Effector CD4-positive, alpha-beta T cell (primary cell): ENCODE measurements at places on chromosomes 2 and 18.

GRCh38 chr2:205708231-205708631 is 25.9 kb downstream of the NRP2 start:
- DNase-seq = no peak

DNA sequence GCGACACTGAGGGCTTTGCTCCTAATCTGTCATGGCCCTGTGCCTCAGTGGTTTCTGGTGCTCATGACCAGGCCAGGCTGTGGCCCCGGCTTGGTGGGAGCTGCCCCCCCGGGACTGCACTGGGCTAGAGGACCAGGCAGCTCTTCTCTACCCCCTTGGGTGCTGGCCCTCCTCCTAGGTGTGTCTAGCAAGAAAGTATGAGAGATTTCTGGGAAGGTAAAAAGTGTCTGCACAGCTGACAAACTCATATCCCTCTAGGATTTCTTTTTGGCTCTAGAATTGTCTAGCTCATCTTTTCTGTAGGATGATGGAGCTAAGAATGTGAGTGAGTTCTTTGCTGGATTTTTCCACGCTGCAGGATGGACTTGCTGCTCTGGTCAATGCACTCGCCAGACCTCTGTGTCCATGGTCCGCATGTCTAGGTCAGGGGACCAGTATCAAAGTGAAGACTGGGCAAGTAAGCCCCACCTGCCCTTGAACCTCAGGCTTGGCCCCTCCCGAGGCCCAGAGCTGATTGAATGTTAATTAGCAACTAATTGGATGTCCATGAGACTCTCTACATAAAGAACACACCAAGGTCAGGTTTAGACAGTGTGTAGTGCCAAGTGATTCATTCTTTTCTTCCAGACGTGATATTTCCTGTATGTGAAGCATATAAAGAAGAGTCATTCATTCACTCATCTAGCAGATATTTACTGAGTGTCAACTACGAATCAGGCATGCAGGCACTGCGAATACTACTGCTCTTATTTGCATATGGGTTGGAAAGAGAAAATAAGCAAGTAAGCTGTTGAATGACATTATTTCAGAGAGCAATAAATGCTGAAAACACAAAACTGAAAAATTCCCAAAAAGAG is 15.6 kb upstream of the PSD4 start:
- no peak for DNase-seq

DNA sequence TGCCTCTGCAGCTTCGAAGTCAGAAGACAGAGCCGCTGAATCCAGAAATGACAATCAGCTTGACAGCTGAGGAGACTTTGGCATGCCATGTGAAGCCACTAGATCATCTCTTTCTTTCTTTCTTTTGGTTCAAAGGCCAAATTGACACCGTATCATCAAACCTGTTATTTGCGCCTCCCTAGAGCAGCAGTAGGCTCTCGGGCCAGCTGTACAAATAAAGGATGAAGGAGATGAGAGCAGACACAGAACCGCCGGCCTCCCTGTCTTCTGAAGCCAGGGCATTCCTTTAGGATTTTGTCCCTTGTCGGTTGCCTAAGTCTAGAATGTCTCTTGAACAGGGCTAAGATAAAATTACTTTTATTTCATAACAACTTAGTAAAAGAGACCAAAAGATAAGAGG is 36.8 kb downstream of the COL4A4 start:
- no peak for DNase-seq

DNA sequence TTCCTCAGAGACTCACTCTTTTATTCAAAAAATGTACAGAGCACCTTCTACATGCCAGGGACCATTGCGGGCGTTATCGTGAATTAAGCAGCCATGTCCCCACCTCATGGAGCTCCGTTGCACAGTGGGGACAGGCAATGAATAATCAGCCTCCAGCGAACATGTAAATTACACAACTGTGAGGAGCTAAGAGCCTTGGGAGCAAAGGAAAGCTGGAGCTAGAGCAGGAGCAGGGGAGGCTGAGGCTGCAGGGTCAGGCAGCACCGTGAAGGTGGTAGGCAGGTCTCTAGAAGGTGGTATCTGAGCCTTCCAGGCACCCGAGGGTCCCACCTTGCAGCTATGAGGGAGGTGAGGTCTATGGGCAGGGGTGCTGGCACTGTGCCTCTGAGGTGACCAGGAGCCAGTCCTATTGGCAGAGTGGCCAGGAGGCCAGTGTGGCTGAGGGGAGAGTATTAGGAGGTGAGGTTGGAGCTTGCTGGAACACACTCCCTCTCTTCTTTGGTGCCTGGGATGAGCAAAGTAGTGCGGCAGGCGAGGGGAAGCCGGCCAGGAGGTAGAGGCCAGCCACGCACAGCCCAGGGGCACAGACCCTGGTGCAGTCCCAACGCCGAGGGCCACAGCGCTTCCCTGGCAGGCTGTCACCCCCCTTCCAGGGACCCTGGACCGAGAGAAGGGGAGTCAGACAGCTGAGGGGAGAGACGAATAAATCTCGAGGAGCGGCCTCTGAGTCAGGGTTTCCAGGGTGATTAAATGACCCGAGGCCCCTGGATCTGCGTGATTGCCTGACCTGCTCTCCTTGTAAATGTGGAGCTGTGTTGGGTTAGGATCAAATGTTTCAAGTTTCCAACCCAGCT is 167.3 kb downstream of the SEPTIN10 start:
- no peak for DNase-seq

DNA sequence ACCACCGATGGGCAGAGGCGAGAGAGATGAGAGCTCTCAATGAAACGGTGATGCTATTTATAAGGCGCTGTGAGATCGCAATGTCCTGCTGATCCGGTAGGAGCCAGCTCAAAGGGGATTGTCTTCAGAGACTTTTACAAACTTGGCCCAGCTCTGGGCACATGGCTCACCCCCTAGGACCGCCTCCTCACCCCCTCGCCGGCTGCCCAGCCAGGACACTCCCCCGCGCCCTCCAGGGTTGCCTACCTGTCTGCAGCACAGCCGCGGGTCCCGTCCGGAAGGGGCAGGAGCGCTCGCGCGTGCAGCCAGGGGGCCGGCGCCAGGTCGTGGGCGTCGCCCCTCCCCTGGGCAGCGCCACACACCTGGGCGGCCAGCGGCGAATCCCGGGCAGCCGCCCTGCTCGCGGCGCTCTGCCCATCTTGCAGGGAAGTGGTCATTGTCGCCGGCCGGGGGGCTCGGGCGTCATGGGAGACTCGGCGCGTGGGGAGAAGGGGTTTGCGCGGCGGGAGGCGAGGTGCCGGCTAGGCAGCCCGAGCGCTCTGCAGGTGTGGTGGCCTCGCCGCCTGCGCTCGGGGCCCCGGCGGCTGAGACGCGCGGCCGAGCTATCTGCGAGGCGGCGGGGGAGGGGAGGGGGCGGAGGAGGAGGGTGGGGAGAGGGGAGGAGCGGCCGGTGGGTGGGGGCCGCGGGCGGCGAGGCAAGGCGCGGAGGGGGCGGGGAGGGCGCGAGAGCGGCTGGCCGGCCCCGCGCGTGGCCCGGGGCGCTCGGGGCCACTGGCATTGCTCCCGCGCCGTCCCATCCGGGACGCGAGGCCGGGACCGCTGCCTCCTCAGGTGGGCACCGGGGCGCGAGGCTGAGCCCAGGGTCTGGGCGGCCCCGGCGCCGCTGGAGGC is at the start of gene GRB14:
GRB14 (minus strand) TSS at position 610 of the 891 bp plus-strand sequence; CDS start at position 437, 173 bp downstream.
- no peak for DNase-seq

DNA sequence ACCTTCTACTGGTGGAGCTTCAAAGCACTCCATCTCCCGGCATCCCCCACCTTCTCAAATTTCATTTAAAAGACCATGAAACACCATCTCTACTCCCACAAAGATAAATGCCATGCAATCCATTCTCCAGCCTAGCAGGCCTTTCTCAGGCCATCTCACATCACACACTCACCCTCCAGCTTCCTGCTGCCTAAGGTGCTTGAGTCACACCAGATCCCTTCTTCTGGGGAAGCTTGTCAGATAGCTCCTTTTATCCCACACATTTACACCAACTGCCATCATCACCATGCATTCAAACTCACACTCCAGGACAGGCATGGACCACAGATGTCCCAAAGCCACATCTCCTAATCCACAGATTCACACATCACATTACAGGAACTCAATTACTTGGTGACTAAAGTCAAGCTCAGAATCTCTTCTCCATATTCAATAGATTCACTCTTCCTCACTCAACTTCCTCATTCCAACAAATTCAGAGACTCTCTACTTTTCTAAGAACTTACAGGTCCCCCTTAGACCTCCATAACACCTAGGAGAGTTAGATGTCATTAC is 292.5 kb downstream of the TNS1 start:
- no peak for DNase-seq

DNA sequence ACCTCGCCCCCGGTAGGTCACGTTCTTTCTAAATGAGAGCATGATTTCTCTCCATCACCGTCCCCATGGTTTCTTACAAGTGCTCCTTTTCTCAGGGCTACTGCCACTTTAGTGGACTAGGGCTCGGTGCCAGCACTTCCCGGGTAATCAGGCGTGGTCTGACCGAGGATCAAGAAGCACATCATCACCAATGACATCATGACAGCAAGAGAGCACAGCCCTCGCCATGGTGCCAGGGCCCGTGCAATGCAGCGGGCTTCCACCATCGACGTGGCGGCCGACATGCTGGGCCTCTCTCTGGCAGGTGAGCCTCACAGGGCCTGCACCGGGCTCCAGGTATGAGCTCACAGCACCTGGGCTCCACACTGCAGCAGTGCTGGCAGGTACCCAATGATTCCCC is 75.2 kb downstream of the INPP4A start:
- DNase-seq = no peak

DNA sequence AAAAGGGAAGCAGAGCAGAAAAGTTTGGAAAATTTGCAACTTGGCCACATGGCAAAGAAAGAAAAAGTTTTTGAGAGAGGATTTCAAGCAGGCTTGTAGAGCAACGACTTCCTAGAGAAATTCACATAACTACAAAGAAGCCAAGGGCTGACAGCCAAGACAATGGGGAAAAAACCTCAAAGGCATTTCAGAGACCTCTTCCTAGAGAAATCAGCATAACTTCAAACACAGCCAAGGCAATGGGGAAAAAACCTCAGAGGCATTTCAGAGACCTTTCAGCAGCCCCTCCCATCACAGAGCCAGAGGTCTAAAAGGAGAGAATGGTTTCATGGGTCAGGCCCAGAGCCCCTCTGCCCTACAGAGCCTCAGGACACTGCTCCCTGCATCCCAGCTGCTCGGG is 7.2 kb downstream of the ADI1 start:
- DNase-seq = no peak

- no peak for DNase-seq
Measured at GRCh38 chr2:142724713-142725349, 152.6 kb upstream of the KYNU start.

DNA sequence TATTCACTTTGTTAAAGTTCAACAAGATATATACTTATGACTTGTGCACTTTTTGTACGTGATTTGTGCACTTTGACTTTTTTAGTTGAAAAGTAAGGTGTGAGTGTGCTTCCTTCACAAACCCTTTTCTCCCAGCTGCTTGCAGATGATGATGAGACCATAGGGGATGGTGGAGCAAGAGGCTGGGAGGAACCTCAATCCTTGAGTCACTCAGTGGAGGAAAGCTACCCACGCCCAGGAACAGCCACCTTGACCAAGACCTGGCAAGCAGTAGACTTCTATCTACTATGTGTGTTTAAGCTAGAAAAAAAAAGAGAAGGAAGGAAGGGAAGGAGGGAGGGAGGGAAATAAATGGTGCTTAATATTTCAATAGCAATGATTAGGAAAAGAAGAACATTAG is 25.2 kb upstream of the TAF1B start:
- no peak for DNase-seq

- no peak for DNase-seq
Measured at GRCh38 chr2:138147796-138148195, 183.5 kb downstream of the HNMT start.

DNA sequence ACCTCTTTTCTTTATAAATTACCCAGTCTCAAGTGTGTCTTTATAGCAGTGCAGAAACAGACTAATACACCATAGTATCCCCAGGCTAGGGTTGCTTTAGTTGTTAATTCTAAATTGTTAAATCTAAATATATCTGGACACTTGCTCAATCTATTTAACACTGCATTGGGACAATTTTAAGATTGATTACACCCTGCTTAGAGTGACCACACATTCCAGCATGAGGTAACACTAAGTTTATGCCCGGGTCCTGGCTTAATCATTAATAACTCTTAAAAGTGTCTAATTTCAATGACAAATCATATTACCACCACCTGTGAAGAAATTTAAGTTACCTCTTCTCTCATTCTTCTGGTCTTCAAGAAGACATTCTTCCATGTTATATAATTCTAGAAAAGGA is 131.4 kb downstream of the ZNF385B start:
- no peak for DNase-seq

- DNase-seq = no peak
Measured at GRCh38 chr2:239528883-239529282, 128.1 kb upstream of the HDAC4 start.

DNA sequence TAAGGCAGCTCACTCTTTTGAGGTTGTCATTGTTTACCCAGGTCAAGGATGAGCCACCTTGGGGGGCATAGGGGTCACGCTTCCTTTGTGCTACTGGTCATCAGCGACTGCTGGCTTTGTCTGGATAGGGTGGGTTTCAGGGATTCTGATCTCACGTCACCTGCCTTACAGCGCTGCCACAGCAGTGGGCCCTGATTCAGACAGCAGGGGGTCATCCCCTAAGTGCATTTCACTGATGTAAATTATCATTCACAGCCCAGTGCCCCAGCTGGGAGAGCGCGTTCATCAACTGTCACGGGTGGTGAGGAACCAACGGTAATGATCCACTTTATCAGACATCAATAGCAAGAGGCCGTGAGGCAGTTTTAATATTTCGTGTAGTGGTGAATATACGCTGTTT is 291.2 kb downstream of the NEDD4L start:
- no peak for DNase-seq

GRCh38 chr2:207716056-207716455 is 4.6 kb downstream of the CCNYL1 start:
- DNase-seq = no peak

GRCh38 chr2:180662521-180662920 is 317.9 kb upstream of the UBE2E3 start:
- no peak for DNase-seq

- DNase-seq = no peak
Measured at GRCh38 chr2:30871980-30872789, 64.9 kb upstream of the CAPN13 start.

DNA sequence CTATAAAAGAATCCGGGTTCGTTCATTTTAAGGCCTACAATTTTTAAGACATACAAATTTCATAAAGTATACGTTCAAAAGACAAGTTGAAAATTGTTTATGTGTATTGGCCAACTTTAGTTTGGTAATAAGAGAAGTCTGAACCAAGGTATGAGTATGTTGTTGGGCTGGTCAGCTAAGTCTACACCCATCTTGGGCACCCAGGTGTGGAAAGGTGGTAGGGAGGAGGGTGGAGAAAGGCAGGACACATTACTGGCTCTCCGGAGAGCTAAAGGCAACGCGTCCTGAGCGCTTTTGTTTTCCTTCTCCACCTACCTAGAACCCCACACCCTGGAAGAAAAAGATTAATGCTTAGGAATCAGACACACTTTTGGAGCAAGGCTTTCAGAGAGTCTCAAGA is 899 bp upstream of the PELI1 start:
- DNase-seq = no peak

GRCh38 chr2:9809064-9809356 is 34.3 kb upstream of the TAF1B start:
- DNase-seq = no peak
